CD4-positive, alpha-beta T cell treated with Interleukin-15 for 1 hour (primary cell): ENCODE measurements at places on chromosomes 6 and 20.

- DNase-seq: no peak
These were observed 189.4 kb downstream of the ZFP64 start for GRCh38 chr20:52001999-52002666.

DNA sequence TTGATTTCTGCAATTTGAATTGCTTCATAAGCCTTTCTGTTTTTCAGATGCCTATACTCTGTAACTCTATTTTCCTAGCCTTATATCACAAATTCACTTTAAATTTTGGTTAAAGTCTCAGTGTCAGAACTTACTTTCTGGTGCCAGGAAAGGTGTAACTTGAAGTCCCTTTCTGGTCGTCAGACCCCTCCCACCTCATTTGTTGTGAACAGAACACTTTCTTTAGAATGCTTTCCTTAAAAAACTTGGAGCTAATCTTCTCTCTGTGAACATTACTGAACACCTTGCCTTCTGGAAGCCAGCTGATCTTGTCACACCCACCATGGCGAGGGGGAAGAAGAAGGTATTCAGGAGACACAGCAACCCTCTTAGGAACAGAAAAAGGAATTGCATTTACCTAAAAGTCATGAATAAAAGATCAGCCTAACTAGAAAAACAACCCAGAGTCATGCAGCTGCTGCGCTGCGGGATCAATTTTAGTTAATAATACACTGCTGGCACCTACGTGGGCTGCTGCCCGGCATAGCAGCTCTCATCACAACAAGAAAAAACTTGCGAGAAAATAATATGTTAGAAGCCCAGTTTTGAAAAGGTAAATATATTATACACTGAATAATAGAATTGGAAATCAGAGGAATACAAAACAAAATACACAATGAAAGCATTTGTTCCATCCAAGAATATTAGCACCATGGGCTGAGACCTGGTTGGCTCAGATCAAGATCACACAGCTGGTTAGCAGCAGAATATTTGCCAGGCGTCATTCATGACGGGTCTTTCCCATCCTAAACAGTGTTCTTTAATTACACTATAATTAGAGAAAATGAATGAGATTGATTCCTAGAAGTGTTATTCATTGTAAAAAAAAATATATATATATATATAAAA lies 5.8 kb upstream of the FAM217A start:
- no peak for DNase-seq

DNA sequence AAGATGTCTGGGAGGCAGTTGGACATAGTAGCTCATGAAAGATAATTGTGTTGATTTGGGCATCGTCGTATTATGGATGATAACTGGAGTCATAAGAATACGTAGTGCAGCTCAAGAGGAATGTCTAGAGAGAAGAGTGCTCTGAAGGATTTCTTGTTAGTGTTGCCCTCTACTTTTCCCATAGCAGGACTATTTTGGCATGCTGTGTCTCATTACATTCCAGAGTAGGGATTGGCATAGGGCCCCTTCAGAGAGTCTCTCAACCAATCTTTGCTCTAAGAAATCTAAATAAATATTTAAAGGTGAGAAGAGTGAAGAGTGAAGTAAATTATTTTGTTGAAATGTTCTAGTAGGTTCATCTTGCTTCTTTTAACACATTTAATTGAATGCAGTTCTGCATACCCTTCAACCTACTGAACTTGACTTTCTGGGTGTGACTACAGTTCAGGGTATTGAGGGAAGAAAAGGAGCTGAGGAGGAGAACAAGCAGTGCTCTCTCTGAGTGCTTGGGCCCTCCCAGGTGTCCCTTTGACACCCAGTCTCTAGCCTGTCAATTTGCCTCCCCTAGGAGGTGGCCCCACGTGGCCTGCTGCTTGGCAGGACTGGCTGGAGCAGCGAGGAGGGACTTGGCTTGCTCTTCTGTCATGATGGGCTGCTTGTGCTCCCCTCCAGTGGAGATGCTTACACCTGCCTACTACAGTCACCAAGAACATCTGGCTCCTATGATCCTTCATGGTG lies 33.3 kb downstream of the SOBP start:
- DNase-seq: no peak

- no peak for DNase-seq
These were observed 13.6 kb upstream of the TTLL2 start for GRCh38 chr6:167311286-167311685.

- no peak for DNase-seq
These were observed 536.9 kb downstream of the KIF16B start for GRCh38 chr20:16036331-16036730.

- no peak for DNase-seq
These were observed 53.3 kb upstream of the TNFRSF21 start for GRCh38 chr6:47362857-47363461.

- no peak for DNase-seq
These were observed 1143.8 kb upstream of the MAP3K7 start for GRCh38 chr6:91730710-91731109.

GRCh38 chr6:20367743-20368485 lies 33.8 kb upstream of the E2F3 start:
- DNase-seq: no peak

DNA sequence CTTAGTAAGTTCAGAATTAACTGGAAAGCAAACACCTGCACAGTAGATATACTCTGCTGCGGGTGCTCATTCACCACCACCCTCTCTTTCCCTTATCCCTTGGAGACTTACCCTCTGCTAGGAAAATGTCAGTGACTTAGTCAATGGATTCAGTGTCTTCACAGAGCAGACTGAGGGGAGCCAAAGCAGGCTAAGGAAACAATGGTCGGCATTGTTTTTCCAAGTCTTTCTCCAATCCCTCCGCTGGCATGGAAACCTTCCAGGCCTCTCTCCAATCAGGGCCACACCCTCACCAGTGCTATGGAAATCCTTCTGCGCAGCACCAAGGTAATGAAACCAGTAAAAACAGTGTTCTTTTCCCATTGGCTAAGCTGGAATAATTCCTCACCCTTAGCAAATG lies 531.2 kb downstream of the TFAP2B start:
- no peak for DNase-seq

GRCh38 chr6:99426451-99426757 lies 1.3 kb upstream of the PNISR start:
- DNase-seq: no peak

DNA sequence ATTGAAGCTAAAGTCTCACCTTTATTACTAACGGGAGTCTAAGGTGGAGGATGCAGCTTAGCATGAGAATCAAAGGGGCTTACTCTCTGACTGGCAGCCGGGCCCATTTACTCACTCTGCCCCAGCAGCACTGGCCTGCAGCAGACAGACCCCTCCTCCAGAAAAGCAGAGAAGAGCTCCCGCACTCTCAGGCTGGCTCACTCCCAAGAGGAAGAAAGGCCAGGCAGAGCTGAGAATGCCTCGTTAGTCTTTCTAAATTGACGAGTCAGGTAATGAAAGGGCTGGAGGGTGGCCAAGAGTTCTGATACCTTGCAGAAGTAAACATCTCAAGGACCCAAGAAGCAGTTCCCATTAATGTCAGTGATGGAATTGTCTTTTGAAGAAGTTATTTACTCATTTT lies 44.5 kb upstream of the IL20RA start:
- no peak for DNase-seq

DNA sequence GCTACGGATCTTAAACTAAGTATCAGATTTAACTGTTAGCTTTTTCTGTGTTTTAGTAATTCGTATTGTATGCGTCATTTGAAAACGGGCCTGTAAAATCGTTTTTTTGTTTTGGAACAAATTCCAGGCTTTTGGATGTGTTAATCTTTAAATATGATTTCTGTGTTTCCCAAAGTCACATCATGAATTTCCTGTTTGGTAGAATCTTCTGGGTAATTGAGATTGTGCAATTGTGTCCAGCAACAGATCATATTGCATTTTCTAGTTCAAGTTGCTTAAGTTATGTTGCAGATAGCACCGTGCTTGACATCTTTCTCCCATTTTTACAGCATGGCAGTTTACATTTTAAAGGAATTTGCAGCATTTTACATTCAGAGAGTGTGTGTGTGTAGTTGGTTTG lies 1.9 kb downstream of the MAPK14 start:
- DNase-seq: no peak

DNA sequence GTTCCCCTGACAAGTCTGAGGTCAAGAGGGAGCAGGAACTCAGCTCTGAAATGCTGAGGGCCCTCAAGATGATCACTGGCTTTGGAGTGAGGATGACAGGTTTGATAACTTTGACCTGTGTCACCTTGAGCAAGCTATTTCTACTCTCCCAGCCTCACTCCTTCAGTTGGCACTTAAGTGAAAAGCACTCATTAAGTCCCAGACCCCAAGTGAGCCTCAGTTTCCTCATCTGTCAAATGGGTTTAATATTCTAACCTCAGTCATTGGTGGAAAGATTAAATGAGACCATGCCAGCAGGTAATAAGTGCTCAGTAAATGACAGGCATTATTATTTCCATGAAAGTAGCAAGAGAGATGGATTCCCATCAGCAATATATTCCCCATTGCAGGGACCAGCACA lies 14.0 kb downstream of the DEFB132 start:
- no peak for DNase-seq

- DNase-seq: no peak
These were observed 3.7 kb upstream of the NCOA6 start for GRCh38 chr20:34829191-34829590.

- no peak for DNase-seq
These were observed 94.1 kb downstream of the LRRC1 start for GRCh38 chr6:53888931-53889330.

DNA sequence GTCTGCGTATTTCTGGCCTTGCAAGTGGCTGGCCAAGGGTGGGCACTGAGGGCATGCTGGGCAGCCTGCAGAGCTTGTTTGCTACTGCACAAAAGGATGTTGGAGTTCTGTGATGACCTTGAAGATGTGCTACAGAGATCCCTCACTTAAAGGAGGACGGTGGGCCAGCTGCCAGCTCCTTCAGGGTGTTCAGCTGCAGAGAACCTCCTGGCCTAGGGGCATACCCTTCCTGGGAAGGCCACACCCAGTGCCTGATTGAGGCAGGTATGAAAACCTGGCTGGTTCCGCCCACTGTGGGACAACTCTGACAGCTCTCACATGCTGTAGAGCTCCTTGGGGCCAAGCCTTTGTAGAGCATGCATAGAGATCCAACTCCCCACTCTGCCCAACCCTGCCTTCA lies 3.0 kb upstream of the KCNK17 start:
- DNase-seq: no peak

GRCh38 chr6:79628466-79629288 lies 2.5 kb upstream of the SH3BGRL2 start:
- DNase-seq: no peak

DNA sequence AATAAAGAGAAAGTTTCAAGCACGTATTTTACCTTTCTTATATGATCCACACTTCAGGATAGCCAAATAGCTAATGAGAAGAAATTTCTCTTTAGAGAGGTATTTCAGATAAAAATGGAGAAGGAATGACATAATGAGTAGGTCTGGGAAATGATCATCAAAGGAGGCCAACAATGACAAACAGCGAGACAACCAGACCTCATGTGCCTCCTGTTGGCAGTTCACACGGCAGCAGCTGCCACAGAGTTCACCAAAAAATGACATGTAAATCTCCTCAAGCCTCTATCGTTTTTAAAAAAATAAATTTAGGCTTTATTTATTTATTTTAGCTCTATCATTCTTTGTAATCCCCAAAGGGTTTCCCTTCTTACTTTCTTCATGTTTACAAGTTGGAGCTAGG lies 47.7 kb downstream of the SLC2A12 start:
- DNase-seq: no peak

- DNase-seq: no peak
These were observed 868 bp downstream of the NCOA3 start for GRCh38 chr20:47502271-47503239.

- no peak for DNase-seq
These were observed 151.5 kb downstream of the CD24 start for GRCh38 chr6:106823058-106823457.

- DNase-seq: no peak
These were observed 89.1 kb upstream of the PCSK2 start for GRCh38 chr20:17137692-17138091.

DNA sequence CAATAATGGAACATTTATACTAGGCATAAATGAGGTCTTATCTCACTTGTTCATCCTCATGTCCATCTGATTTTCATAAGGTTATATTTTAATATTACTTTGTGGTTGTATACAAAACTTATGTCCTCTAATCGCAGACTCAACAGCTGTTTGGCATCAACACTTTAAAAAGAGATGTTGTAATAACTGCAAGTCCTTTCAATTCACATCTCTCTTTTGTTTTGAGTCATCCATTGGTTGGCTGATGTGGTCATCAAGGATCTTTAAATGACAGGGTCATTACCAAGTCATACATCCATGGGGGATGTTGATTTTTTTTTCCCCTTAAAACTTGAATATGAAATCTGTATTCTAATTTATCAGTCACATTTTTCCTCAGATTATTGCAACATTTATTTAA lies 299.4 kb upstream of the NRSN1 start:
- no peak for DNase-seq

DNA sequence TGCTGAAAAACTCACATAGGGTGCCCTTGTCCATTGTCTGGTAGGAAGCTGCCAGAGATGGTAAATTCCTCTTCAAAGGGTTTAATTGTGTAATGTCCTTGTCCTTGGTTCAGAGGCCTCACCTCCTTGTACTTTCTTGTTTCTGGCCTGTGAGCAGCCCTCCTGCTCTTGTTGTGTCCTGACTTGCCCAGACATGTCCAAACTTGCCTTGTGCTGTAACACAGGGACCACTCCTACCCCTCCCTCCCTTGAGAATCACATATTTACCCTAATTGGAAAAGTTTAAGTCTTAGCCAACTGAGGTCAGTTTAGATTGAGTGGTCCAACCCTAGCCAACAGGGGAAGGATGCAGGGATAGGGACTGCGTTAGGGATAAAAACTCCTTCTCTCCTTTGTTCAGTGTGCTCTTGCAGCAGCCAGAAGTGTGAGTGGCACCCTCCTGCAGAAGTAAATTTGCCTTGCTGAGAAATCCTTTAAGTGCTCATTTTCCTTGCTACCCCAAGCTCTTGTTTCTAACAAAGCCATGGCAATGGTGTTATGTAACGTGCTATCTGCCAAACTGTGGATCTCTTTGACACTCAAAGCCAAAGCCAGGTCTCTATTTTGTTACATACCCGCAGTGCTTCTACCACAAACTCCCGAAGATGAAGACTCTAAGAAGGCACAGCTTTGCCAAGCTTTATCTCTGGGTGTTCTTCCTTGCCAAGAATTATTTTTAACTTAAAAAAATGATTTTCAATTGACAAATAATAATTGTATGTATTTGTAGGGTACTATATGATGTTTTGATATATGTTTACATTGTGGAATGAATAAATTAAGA lies 414.5 kb downstream of the ESR1 start:
- no peak for DNase-seq
